ENCODE measurements at places on chromosomes 6 and 20. TPM values are rescaled to one million over a fixed set of nuclear protein-coding genes. Genes with fewer than 3 reads are reported as not detected.

Gene ULBP3
- total RNA-seq = 3.4 TPM

Gene GSTA2
- not detected for total RNA-seq

Gene OR12D3
- not detected for total RNA-seq

Gene RIMS1
- total RNA-seq = 21.0 TPM

- DNase-seq = no peak
Observed at GRCh38 chr6:54525731-54526130, 217.5 kb downstream of the TINAG start.

DNA sequence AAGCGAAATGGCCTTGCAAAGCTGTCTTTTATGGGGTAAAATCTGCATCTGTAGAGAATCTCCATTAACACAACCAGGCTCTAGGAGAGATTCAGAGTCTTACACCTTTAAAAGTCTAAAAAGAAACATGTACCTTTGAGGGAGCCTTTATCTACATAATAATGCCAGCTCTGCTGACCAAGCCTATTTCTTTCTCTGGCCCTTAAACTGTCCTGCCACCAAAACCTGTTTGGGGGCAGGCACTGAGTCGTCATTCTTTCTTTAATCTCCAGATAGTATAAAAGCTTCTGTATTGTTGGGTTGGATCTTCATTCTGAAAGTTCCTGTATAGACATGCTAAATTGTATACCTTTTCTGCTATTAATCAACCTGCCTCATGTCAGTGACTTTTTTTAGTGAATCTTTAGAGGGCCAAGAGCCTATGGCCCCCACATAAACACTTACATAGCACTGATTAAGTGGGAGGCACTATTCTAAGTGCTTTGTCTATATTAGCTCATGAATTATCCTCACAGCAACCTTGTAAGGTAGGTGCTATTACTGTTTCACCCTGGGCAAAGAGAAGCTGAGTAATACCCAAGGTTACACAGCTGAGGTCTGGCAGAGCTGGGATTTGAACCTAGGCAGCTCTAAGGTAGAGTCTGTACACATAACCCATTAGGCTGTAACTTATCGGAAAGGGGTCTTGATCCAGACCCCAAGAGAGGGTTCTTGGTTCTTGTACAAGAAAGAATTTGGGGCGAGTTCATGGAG is 232.3 kb upstream of the DTNBP1 start:
- DNase-seq = no peak

- DNase-seq = no peak
Observed at GRCh38 chr6:95693108-95693507, 115.8 kb downstream of the MANEA start.

GRCh38 chr6:139337001-139337400 is 37.4 kb downstream of the CITED2 start:
- DNase-seq = no peak

GRCh38 chr6:123564361-123564760 is 72.4 kb downstream of the TRDN start:
- no peak for DNase-seq

DNA sequence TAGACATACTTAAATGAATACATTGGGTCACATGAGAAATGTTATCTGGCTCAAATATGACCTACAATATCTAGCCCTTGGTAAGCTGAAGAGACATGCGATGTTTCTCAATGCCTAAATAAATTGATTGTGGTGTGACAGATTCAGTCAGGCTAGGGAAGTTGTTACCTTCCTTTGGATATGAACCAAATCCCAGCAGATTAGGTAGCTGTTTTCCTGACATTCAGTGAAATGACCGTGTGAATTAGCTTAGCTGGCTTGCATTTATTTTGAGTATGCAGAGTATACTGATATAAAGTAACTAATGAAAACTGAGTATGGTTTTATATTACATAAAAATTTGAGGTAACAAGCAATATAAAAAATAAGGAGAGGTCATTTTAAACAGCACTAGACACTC is 288.2 kb downstream of the GJA1 start:
- no peak for DNase-seq

- no peak for DNase-seq
Observed at GRCh38 chr6:108437821-108438220, 122.9 kb upstream of the FOXO3 start.

DNA sequence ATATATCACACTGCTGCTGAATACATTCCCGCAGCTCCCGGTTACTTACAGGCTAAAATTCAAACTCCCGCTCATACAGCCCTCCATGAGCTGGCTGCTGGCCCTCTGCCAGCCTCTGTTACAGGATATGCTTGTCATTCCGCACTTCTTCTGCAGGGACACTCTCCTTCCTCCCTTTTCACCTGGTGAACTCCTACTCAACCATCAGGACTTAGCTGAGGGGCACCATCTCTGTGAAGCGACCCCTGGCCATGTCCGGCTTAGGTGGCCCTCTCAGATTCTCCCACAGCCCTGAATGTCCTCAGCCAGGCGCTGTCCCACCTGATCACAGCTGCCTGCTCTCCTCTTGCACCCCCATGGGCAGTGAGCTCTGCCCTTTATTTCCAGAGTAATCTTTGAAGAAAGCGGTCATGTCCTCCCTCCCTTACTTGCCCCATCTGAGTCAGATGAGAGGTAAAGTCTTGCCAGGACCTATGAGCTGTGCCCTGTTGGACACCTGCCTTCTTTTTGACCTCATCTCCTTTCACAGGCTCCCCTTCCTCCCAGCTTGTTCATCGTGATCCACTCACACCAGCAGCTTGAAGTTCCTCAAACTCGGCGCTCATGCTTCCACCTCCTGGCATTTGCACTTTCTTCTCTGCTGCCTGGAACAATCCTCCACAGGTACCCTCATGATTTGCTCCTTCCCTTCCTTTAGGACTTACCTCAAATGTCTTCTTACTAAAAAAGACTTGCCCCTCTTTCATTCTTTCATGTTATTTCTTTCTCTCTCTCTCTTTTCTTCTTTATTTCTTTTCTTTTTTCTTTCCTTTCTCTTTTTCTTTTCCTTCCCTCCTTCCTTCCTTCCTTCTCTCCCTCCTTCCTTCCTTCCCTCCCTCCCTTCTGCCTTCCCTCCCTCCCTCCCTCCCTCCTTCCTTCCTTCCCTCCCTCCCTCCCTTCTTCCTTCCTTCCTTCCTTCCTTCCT is 5.6 kb downstream of the CYP24A1 start:
- DNase-seq = no peak
